ENCODE measurements at places on chromosomes 7 and 10.

GRCh38 chr10:81027706-81028105 lies 490.0 kb downstream of the SH2D4B start:
- DNase-seq = no peak
- H3K36me3 ChIP-seq = no peaks in the 10 kb centered on the region
- no peaks in the 10 kb centered on the region for H3K4me1 ChIP-seq
- H3K27me3 ChIP-seq = no peaks in the 10 kb centered on the region

- no peaks in the 10 kb centered on the region for H3K27me3 ChIP-seq
- no peak for DNase-seq
- no peak overlapping the region for H3K27ac ChIP-seq
- no peaks in the 10 kb centered on the region for H3K4me1 ChIP-seq
Measured at GRCh38 chr10:58424176-58424575, 39.0 kb downstream of the TFAM start.

GRCh38 chr10:71840958-71841335 lies 10.1 kb downstream of the PSAP start:
- no peak for DNase-seq
- H3K27ac ChIP-seq = no peak overlapping the region
- no peak overlapping the region for H3K4me3 ChIP-seq

DNA sequence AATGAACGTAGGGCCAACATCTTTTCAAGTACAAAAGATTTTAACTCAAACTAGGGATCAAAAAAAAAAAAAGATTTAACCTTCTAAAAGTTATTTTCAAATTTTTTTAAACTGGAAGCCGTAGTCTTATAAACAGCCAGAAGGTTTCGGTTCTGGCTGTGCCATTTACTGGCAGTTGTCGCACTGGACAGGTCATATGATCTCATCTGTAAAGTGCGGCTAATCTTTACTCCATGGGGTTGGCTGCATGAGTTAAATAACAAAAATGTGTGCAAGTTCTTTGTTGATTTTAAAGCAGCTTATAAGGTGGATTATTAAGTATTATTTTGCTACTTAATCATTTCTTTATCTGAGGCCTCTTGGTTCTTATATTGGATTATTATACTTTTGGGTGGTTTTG lies 36.6 kb downstream of the TRUB1 start:
- H3K27ac ChIP-seq = no peak overlapping the region
- H3K27me3 ChIP-seq = no peaks in the 10 kb centered on the region
- H3K4me3 ChIP-seq = peak overlapping the region; percentile 9
- no peak for DNase-seq
- H3K4me1 ChIP-seq = no peaks in the 10 kb centered on the region

DNA sequence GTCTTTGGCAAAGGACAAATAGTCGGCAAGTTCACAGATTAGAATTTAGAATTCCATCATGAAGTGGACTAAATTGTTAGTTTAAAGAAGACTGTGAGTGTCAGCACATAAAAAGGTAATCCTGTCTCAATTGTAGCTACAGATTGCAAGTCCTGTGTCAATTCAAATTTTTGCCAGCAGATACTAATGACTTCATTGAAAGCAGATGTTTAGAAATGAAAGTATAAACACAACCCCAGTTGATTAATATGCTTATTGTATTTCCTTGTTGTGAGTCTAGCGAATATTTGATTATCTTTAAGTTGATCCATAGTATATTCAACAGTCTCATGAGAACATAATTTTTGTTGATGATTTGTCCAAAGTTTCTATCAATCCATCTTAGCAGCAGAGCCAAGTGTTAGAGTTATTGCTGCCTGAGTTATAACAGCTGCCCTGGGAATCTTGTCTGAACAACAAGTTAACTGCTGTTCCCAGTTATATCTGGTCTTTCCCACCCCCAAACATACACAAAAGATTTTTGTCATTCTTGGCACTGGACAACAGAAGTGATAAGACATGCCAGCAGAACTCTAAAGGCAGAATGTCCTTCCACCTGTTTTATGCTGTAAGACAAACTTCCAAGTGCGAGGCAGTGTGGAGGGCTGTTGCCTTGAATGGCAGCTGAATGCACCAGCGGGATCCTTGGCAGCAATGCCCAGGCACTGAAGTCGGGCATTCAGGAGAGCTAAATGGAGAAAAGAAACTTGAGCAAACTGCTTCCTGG lies 21.3 kb upstream of the HERPUD2 start:
- no peak for DNase-seq
- peaks cover 14% of the 10 kb centered on the region for H3K4me1 ChIP-seq
- H3K27me3 ChIP-seq = no peaks in the 10 kb centered on the region
- H3K27ac ChIP-seq = peak overlapping the region; percentile 58
- peak overlapping the region; percentile 54 for H3K4me3 ChIP-seq

- H3K4me3 ChIP-seq = no peak overlapping the region
- no peaks in the 10 kb centered on the region for H3K36me3 ChIP-seq
- H3K4me1 ChIP-seq = no peaks in the 10 kb centered on the region
Measured at GRCh38 chr10:47034441-47035051, 123.3 kb downstream of the PTPN20 start.
